ENCODE measurements at places on chromosomes 12 and 14.

DNA sequence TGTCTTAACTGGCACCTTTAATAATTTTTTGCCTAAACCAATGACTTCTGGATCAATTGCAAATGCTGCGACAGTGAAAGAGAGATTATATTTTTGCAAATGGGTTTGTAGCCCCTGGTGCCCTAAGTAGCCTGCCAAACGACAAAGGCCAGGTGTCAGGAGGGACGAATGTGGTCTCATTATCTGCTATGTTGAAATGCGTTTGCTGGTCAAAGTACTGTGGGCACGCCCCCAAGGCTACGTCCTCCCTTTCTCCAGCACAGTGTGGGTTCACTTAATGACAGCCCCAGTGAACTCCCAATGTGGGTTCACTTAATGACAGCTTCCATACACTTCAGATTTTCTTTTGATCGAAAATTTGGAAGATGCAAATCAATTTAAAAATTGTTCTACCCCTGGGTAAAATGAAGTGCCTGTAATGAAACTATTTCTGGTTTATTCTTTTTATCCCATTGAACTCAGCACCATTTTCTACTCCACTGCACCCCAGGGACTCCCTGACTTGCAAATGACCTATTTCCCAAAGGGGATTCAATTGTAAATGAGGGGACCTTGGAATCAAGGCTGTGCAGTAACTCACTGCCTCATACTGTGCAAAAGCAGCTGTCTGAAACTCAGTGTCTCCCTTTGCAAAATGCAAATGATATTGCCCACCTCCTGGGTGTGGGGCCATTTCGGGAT is 1.4 kb downstream of the SERPINA11 start:
- DNase-seq: no peak

- DNase-seq: no peak
Observed at GRCh38 chr12:58883576-58884334, 36.5 kb downstream of the LRIG3 start.

- DNase-seq: no peak
Observed at GRCh38 chr14:94907626-94908261, 137.8 kb upstream of the GSC start.

DNA sequence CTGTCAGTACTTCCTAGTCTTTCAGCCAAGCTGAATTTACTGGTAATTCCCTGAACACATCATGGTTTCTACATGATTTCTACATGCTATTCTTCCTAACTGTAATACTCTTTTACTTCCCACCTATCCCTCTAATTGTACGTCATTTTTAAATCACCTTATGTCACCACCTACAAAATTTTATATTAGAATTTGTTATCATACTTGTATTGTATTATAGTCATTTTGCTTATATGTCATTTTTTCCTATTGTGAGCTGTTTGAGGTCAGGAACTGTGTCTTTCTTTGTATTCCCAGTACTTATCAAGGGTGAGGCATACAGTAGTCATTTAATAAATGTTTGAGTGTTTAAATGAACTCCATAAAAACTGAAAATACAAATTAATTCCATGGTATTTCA is 86.6 kb downstream of the USP15 start:
- no peak for DNase-seq

DNA sequence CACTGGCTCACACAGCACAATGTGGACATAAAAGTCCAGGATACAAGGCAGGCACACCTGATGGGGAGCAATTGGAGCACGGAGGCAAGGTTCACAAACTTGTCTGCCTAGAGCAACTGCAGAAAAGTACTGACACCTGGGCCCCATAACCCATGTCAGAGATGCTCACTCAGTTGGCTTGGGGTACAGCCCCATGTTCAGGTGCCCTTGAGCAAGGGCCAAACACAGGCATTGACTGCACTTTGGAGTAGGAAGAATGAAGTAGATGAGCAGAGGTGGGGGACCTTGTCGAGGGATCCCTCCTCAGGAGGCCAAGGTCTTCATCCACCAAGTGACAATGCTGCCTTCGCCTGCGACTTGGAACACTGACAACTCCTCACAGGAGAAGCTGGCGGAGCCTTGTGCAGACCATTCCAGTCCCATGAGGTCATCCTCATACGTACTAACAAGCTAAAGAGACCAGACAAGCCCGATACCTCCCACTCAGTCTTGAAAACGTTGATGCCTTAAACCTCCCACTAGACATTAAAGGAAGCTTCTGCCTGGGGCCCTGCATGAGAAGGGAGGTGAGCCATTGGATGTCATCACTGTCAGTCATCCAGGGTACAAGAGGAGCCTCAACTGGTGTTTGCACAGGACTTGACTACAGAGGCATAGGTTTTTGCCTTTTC is 42.5 kb upstream of the C14orf180 start:
- no peak for DNase-seq

DNA sequence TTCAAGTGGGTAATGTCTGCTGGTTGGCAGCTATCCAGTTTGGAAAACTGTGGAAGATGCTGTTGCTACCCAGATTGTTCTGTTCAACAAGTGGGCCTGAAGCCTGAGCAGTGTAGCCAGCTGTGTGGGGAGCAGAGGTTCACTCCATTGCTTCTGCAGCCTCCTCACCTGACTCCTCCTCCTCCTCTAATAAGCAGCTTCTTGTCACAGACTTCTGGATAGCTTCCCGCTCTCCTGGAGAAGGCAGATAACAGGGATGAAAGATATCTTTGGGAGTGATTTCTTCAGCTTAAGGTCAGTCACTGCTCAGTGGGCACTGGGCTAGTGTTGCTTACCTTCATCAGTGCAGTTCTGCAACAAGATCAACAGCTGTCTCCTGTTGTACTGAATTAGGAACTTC is 2.0 kb downstream of the POP5 start:
- no peak for DNase-seq

Measured in endothelial cell of umbilical vein (primary cell).